ENCODE measurements at places on chromosomes 6 and 20.
A peak's percentile ranks its signal among the peaks of the same experiment; 100 is the strongest.

GRCh38 chr6:167276772-167277533, 14.2 kb upstream of the UNC93A start:
- no peak for DNase-seq

DNA sequence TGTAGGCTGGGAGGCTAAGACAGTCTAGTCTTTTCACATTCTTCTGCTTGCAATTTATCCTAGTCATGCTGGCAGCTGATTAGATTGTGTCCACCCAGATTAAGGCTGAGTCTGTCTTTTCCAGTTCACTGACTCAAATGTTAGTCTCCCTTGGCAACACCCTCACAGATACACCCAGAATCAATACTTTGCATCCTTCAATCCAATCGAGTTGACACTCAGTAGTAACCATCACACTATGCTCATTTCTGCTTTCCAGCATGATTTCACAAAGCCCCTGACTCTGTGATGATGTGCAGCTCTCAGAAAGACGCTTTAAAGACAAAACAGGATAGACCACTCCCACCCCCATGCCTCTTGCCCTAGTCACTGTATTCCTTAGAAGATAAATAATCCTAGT, 693.0 kb downstream of the HTR1B start:
- DNase-seq = no peak

DNA sequence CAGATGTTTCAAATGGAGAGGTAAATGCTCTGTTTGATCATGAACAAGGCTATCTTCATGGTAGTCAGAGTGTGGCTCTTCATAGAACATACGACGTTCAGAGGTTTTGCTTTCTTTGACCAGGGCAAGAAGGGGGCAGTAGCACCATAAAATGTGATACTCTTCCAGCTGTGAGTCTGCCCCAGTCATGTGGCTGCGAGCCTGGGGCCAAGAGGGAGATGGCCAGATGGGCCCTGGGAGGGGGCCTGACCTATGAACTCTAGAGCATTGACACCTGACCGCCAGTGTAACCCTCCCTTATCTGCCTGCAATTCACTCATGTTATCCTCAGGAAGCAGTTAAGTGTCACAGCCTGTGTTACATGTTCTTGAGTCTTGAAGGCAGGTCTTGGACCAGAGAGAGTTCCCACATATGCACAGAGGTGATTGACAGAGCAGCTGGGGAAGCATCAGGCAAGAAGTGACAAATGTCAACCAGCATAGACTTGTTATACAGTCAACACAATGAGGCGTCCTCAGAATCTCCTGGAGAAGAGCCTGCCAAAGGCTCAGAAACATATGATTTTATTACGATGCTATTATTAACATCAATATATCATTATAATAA, 55.0 kb downstream of the SCML4 start:
- DNase-seq = no peak

DNA sequence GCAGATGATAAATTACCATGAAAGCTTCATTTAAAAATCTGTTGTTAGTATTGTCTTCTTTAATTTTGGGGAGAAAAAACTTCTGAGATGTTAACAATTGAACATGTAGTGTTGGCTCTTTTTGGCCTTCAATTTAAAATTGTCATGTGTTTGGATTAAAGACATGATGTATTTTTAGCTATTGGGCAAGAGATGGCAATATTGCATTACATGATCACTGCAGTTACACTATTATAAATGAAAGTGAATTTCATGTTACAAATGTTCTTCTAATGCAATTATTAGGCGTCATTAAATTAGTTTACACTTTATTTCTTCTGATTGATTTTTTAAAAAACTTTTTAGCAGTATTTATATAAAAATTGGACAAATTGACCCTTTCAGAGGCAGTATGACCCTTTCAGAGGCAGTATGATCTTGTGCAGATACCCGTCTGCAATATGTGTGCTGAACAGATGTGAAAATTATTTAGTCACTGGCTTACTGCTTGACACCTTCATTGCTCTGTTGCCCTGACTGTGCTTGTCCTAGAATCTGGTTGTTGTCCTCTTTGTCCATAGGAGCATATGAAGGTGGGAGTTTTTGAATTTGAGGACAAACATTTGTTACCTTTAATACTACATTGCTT, 25.8 kb downstream of the CDKAL1 start:
- no peak for DNase-seq

DNA sequence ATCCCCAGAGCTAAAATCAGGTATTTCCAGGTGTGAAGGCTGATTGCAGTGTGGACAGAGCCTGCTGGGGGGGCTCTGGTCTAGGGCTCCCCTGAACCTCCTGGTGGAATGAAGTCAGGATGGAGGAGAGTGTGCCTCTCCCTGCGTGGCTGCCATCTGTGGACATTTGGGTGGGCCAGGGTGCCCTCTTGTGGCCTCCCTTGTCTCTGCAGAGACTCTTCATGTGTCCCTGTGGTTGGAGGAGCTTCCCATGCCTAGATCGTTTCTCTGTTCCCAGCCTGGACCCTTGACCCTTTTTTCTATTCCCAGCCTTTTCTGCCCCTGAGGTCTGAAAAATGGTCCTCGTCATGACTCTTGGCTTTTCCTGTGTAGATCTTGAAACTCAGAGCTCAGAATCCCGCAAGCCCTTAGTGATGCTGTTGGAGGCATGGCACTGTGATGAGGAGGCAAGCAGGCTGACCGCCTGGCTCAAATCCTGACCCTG, 9.9 kb upstream of the PSMF1 start:
- DNase-seq = peak; percentile 8

DNA sequence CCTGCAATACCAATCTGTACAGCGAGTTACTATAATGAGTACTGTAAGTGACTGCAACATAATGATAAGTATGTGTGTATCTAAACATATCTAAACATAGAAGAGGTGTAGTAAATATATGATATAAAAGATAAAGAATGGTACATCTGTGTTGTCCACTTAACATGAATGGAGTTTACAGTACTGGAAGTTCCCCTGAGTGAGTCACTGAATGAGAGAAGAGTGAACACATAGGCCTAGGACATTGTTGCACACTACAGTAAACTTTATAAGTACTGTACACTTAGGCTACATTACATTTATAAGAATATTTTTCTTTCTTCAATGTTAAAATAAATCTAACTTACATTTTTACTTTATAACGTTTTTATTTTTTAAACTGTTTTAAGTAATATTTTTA, 380.4 kb downstream of the MMUT start:
- no peak for DNase-seq

- no peak for DNase-seq
These were observed 37.9 kb upstream of the KCNK16 start for GRCh38 chr6:39360378-39360777.

DNA sequence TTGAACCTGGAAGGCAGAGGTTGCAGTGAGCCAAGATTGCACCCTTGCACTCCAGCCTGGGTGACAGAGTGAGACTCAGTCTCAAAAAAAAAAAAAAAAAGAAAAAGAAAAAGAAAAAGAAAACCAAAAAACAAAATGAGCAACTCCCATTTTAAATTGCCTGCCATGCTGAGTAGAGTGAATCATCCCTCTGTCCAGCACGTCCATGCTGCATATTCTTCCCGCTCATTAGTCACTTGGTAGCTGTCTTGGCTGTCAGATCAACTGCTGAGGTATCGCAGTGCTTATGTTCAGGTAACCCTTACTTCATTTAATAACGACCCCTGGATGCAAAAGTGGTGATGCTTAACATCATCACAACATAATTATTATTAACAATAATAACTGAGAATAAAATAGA, 72.6 kb upstream of the RNF24 start:
- no peak for DNase-seq

GRCh38 chr20:3927486-3928291, 38.5 kb downstream of the PANK2 start:
- DNase-seq = no peak

GRCh38 chr6:140269591-140270165, 895.2 kb upstream of the CITED2 start:
- DNase-seq = no peak

DNA sequence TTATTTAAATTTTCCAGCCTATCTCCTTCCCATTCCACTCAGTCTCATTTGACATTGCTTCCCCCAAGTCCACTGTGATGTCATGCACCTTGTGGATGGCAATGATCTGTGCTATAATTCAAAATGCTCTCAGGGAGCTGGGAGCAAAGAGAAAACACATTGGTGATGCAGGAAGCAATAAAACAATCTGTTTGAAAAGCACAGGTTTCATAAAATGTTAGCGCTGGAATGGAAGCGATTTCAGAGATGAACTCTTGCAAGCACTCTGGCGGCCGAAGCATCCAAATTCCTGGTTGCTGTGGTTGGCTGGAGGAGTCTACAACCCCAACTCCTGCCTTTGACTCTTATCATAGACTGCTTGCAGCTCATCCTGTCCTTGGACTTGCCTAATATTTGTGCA, 167.0 kb downstream of the GMPR start:
- no peak for DNase-seq

- DNase-seq = no peak
These were observed 160.2 kb upstream of the MARCKS start for GRCh38 chr6:113696960-113697359.

DNA sequence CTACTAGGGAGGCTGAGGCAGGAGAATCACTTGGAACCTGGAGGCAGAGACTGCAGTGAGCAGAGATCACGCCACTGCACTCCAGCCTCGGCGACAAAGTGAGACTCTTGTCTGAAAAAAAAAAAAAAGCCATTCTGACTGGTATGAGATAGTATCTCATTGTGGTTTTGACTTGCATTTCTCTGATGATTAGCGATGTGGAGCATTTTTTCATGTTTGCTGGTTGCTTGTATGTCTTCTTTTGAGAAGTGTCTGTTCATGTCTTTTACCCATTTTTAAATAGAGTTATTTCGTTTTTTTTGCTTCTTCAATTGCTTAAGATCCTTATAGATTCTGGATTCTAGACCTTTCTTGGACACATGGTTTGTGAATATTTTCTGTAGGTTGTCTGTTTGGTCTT, 103.5 kb upstream of the SIM1 start:
- DNase-seq = no peak

DNA sequence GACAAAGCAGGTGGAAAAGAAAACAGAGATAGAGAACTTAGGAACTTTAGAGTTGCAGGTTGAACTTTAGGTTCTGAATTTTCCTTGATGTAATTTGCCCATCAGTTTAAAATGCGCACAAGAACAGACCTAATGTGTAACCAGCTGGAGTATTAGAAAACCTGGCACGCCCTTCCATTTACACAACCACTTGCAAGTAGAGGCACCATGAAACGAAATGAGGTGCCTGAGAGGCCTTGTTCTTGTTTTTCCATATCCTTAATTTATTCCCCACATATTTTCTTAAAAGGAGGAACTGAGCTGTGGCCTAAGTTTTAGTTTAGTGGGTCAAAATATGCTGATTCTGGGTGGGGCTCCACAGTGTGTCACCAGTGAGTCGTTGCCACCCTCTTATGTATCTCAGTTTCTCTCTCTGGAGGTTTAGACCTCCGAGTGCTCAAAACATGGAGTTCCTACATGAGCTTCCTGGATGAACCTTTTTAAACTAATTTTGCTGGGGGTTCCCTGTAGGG, 17.2 kb upstream of the IL22RA2 start:
- no peak for DNase-seq

GRCh38 chr6:51936531-51937290, 150.7 kb downstream of the PKHD1 start:
- DNase-seq = no peak

- DNase-seq = no peak
These were observed 46.0 kb downstream of the TFEB start for GRCh38 chr6:41689171-41690008.

- no peak for DNase-seq
These were observed 4.4 kb downstream of the ZKSCAN3 start for GRCh38 chr6:28353981-28354676.

DNA sequence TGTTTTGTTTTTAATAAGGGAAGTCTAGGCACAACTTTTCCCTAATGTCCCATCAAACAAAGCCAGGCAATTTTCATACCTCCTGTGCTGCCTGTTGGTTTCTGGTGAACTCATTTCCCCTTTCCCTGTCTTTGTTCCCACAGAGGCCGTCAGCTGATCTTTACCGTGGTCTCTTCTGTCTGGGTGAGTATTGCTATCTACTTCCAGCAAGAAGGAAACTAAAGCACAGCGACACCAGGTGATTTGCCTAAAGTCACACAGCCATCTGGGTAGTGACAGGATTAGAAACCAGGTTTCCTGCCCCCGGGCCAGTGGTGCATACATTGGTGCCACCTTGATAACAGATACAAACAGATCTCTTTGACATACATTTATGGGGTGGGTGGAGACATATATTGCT, 59.6 kb downstream of the RAB44 start:
- DNase-seq = peak; percentile 21

DNA sequence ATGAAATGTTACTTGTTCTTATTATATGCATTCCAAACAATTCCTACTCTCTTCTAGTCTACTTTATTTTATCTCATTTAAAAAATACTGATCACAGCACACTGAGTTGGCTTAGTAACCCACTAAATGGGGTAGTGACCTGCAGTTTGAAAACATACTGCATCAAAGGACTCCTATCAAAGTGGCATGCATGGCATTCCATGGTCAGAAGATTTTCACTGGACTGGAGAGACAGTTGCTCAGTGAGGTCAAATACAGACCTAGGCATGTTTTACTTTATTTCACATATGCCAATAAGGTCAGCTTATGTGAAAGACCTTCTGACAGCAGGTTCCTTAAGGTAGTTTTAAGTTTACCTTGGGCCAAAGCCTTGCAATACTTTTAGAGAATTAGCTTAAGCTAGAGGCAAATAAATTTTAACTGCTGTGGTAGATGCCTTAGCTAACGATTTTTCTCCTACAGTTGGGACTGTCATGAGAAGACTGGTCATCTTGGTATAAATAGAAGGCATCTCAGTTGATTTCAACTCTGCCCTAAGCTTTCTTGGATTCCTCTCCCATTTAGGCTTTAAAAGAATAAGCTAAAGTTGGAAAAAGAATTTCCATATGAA, 35.1 kb downstream of the TPD52L1 start:
- DNase-seq = no peak

- peak; percentile 12 for DNase-seq
These were observed 39.7 kb upstream of the TULP1 start for GRCh38 chr6:35552285-35552917.

DNA sequence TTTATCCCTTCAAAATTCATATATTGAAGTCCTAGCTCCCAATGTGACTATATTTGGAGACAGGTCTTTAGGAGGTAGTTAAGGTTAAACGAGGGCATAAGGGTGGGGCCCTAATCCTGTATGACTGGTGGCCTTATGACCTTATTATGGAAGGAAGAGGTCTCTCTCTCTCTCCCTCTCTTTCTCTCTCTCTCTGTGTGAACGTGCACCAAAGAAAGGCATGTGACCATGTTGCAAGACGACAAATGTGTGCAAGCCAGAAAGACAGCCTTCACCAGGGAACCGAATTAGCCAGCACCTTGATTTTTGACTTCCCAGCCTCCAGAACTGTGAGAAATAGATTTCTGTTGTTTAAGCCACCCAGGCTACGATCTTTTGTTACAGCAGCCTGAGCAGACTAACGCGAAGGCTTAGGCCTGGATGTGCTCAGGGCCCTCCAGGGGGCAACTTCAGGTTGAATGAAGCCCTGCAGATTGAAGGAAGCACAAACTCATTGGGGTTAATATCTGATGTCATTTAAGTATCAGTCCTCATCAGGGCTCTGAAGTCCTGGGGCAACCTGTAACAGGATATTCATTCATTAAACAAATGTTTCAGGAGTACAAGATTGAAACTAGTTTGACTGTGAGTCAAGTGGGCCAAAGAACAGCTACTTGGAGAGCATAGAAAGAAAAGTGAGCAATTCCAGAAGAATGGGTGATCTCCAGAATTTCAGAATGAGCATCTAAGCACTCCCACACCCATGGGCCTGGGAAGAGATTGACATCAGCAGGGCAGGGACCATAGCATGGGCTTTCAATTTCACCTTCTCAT, 157.4 kb upstream of the TNFAIP3 start:
- DNase-seq = no peak

- no peak for DNase-seq
These were observed 126.0 kb upstream of the ADGRF1 start for GRCh38 chr6:47168180-47168579.

GRCh38 chr6:99147206-99147605, 199.5 kb upstream of the FBXL4 start:
- no peak for DNase-seq

Measured in T-helper 22 cell (primary cell).